Inflammatory macrophage treated with lipopolysaccharide for 1 hour (primary cell): ENCODE measurements at places on chromosomes 5 and 9.

DNA sequence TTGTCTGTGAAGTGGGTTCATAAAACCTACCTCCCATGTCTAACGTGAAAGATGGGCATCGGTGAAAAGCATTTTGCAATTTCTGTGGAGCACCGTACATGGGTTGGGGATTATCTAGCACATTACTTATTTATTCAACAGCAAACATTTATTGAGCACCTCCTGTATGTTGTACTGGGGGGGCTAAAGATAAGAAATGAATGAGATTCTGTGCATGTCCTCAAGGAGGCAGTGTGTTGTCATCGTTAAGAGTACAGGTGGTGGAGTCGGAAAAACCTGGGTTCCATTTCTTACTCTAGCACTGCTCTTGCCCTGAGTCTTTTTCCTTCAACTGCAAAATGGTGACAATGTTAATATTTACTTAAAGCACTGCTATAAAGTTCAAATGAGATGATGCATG is 30.4 kb upstream of the DENND1A start:
- DNase-seq, result peak; percentile 24

DNA sequence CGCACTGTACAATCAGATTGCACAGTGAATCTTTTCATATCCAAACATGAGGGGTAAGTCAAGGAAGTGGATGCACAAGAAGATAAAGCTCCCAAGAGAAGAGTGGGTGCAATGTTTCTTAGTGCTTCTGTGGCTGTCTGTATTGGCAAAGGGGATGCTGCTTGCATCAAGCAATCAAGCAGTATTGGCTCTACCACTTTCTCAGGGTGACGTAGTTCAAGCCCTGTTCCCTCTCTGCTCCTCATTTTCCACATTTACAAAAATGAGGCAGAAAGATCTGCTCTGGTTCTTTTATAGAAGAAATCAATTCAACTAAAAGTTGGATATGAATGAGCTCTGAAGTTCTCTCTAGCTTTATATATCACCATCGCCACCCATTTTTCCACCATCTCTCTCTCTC is 2.3 kb downstream of the TNFSF8 start:
- peak; percentile 60 for DNase-seq

DNA sequence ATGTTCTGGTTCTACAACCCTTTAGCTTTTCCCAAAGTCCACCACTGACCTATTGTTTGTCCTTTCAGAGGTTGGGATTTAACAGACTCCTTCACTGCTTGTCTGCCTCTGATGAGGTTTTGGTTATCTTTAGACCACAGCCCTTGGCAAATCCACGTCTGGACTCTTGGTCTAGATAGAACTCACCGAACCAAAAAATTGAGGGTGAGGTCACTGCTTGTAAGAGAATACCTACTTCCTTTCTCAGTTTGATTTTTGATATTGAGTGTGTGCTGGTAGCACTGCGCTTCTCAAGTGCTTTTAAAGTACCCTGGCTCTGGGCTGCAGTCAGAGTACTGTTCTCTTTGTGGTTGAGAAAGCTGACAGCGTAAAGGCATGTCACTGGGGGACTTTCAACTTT is 61.7 kb downstream of the JMY start:
- DNase-seq, result no peak

DNA sequence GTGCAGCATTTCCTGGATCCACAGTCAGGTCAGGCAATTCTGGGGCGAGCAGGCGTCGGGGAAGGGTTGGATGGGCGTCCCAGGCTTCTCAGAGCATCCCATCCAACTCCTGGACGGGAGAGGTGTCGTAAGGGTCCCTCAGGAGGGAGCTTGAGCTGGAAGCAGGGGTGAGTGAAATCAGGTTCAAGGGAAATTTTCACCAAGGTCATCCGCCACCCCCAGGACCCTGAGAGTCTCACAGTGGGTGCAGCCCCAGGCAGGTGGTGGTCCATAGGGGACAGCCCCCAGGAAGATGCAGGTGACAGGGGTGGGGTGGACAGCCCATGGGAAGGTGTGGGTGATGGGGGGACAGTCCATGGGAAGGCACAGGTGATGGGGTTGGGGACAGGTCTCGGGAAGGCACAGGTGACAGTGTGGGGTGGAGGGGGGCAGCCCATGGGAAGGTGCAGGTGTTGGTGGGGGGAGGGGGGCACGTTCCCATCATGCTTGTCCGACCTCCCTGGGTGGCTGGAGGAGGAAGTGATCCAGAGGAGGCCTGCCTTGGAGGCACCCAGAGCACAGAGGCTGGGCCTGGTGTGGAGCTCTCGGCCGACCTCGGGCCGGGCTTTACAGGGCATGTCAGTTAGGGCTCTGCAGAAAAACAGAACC is 48.9 kb downstream of the AHRR start:
- no peak for DNase-seq

DNA sequence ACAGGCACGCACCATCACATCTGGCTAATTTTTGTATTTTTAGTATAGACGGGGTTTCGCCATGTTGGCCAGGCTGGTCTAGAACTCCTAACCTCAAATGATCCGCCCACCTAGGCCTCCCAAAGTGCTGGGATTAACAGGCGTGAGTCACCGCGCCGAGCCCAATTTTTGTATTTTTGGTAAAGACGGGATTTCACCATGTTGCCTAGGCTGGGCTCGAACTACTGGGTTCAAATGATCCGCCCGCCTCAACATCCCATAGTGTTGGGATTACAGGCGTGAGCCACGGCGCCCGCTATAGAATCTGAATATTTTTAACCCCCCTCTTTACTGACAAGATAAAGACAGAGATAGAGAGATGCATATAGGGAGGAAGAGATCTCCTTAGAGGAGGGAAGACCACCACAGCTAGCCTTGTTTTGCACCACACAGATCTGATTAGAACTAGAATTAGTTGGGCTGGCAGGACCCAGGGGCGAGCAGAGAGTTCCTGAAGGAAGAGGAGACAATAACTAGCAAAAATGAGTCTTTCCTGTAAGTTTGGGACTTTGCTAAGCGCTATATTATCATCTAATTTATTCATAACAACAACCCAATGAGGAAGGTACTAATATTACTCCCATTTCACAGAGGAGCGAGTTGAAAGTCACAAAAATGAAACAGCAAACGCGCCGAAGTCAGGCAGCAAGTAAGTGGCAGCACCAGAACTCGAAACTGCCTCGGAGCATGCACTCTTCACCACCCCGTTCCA is 1.5 kb upstream of the ANKHD1 start:
- DNase-seq, result no peak

DNA sequence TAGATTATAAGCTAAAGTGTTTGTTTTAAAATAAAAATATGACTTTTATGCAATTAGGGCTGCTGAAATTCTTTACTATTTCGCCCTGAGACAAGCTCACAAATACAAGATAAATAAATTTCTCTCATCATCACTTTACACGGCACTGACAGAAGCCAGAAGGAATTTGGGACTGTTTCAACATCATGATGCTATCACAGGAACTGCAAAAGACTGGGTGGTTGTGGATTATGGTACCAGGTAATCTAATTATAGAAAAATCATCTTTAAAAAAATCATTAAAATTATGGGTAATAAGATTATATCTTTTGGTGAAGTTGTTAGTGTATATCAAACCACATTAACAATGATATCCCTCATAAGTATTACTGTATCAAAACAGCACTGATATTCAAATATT is 95.0 kb downstream of the MAN2A1 start:
- DNase-seq, result no peak

GRCh38 chr9:27118916-27119315 is 9.9 kb downstream of the TEK start:
- DNase-seq, result no peak

DNA sequence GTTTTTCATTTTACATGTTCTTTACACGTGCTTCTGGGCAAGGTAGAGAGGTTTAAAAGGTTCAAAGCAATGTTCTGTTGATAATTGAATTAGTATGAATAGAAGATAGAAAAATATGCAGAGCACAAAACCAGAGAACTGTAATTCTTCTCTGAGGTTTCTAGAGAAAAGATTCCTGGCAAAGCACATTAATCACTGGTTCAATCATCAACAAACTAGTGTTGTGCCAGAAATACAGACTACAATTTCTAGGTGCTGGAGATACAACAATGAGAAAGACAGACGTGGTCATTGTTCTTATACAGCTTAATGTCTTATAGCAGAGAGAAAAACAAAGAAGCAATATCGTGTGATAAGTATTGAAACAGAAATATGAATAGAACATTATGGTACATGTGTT is 25.5 kb downstream of the MEGF9 start:
- no peak for DNase-seq

DNA sequence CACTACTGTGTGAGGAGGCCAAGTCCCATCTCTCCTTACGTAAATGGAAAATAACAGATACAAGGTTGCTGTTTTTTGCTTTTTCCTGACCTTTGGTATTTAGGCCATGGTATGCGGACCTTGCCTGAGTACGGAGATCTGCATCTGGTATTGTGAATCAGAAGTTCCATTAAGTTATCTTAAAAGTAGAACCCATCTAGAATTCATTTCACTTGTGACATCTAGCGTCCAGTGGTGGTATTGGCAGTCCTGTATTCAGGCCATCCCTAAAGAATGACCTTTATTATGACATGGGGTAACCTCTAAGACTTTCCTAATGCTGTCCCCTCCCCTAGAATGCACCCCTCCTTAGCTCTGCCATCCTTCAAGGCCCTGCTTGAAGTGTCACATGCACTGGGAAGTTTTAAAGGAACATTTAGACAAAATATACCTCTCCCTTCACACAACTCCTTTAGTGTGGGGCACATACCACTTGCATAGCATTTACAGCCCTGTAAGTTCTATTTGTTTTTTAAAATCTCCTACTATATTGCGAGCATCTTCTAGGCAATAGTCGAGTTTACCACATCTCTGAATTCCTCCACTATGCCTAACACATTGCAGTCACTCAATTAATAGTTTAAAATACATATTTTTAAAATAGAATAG is 1.9 kb upstream of the SPDL1 start:
- peak; percentile 34 for DNase-seq

GRCh38 chr5:32233696-32234447 is 59.8 kb upstream of the GOLPH3 start:
- DNase-seq, result peak; percentile 69

DNA sequence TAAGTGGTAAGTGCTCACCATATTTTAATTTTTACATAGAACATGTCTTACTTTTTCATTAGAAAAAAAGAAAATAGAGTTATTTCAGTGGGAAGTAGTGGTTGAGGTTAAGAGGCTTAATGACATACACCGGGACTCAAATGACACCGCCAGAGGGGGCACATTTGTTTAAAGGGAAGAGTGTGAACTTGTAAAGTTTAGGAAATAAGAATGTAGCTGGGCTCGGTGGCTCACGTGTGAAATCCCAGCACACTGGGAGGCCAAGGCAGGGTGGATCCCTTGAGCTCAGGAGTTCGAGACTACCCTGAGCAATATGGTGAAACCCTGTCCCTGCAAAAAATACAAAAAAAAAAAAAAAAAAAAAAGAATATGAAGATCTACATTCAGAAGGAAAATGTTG is 43.4 kb upstream of the TNFAIP8 start:
- DNase-seq, result no peak

DNA sequence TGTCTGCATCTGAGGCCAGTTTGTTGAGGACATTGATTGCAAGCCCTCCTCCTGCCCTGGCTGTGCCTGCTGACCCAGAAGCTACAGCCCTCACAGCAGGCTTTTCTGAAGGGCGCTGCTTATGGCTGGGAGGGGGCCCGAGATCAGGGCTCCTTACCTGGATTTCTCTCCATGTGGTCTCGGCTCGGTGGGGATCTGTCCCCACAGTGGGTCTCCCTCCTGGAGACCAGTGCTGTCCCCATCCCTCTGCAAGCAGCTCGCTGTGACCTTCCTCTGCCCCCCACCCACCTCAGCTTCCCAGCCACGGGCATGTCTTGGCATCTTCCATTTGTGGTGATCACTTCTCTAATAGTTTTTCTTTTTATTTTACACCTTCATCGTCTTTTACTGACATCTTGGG is 357.9 kb downstream of the IRX2 start:
- DNase-seq, result no peak

DNA sequence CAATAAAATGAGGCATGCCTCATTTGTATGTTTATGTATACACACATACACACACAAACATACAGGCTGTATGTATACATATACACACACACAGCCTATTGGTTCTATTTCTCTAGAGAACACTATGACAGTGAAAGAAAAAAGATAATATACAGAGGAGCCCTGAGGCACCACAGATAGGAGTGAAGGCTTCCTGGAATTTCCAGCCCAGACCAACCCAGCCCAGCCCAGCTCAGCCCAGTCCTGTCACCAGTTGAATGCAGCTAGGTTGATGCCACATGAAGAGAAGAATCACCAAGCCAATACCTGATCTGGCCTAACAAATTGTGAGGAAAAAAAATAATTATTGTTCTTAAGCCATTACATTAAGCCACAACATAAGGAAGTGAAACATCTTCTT is 126.9 kb upstream of the PDE4D start:
- no peak for DNase-seq

DNA sequence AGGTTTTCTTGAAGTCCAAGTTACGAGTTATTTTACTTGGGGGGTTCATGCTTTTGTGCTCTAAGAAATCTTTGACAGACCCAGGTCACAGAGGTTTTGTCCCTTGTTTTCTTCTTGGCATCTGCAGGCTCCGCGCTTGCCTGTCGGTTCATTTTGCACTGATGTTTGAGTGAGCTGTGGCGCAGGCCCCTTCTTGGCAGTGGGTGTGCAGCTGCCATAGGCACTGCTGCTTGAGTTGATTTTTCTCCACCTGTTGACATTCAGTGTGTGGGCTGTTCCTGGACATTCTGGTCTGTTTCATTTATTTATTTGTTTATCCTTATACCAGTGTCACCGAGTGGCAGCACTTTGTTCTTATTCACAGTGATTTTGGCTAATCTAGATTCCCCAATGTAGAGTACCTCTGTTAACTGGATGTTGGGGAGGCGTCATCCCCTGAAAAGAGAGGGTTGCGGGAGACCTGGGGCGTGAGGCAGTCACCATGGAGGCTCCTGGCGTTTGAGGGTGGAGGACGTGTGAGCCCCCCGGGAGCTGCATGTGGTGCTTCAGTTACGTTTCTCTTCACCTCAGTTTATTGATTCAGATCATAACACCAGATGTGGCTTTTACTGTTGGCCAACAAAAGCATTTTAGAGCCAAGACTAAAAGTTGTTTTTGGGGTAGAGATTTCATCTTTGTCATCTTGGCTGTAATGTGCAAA is 121.4 kb upstream of the CACNA1B start:
- DNase-seq, result no peak

DNA sequence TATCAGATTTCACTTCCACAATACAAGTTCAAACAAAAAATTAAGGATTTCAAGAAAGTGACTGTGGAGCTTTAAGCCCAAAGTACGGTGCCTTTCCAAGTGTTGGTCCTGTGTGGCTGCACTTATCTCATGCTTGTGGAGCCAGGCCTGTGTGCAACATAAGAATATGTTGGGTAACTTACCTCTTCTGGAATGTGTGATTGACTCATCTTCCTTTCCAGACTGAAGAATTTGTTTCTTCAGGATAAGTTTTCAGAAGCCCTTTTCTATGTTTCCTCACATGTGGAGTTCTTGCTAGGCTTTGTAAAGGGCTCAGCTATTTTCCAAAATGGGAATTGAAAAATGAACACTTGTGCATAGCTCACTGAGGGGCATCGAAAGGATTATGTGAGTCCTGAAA is 485.1 kb upstream of the PAPPA start:
- DNase-seq, result no peak

DNA sequence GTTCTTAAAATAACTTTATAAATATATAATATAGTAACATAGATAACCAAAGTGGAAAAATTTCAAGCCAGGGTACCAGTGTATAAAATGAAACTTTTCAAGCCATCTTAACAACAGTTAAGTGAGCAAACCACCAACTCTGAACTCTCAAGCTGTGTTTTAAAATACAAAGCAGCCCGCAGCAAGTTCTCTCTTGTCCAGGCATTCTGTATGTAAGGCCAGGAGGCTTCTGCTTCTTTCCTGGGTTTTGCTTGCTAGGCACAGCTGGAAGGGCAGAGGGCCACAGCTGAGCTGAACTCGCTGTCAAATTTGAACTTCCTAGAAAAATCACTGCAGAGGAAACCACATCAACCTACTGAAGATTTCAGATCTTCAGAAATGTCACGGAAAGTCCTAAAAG is 6.8 kb upstream of the CTNNAL1 start:
- DNase-seq, result no peak
